Activated T-cell treated with anti-CD3 and anti-CD28 coated beads for 1 hour (primary cell): ENCODE measurements at places on chromosomes 7 and 10.

DNA sequence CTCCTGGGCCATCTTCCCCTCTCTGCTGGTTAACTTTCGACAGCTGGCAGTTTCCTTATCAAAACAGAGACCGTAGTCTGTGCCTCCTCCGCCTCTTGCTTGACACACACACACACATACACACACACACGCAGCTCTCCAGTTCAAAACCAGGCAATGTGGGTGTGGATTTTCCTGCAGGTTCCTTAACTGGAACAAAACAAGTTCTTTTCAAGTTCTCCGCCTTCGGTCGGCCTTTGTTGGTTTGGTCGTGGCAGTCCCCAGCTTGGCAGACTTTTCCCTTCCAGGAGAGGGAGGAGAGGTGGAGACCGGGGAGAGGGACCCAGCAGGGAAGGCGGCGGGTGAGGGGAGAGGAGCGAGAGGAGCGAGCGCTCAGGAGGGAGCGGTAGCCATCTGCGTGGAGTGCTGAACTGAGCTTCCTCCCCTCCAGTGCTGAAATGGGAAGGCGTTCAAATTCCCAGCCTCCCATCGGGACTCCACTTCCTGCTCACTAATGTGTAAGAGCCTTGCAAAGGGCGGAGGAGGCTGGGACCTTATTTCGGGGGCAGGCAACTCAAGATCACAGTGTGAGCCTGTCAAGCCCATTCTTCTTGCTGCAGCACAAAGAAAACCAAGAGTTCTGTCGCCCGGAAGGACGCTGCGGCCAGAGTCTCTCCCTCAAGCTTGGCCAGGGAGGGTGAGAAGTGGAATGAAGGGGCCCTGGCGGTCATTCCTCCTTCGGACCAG is 120.6 kb downstream of the PRPF18 start:
- no peak for DNase-seq

DNA sequence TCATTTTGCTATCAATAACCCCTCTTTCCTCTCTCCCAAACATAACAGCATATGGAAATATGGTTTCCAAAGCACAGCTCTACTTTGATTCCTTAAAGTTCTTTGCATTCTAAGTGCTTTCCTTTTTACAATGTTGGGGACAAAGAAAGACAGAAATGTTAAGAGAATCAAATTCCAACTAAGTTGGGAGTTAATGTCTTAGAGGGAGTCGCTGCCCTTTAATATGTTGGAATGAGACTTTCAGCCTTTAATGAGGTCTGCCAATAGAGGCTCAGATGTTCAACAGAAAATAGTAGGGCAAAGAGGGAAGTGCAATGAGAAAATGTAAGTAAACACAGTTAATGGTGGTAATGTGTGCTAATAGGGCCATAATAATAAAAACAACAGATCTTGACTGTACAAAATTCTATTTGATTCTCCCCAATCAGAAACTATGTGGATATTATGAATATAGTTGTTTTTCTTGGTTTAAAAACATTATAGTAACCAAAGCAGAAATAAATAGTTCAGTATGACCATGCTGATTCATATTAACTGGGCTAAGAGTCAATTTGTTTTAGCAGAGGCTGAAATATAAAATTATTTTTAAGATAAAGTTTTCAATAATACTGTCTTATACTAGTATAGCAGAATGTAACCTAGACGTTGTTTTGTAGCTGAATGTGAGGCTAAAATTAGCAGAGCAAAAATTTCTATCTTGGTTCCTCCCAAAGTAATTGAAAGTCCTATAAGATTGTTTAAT is 10.3 kb downstream of the HYCC1 start:
- DNase-seq, result no peak

- DNase-seq, result peak; percentile 85
These were observed 14.7 kb upstream of the MICALL2 start for GRCh38 chr7:1473864-1474512.

- DNase-seq, result no peak
These were observed 274.7 kb downstream of the GFRA1 start for GRCh38 chr10:115998301-115998700.

DNA sequence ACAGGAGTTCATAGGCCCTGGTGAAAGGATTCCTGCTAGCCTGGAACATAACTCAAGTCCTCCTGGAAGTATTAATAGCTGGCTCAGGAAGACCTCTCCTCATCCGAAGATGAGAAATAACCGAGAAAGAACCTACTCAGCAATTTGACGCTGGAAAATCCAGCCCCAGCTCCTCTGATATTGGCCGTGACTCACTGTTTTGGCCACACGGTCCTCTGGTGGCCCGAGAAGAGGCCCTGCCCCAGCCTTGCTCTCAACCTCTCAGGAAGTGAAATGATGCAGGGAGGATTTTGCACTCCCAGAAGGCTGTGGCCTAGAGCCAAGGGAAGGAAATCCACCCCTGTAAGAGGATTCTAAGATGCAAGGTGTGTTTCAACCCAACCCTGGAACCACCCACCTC is 121.6 kb downstream of the MTPAP start:
- DNase-seq, result no peak

- DNase-seq, result no peak
These were observed 63.6 kb upstream of the BMPER start for GRCh38 chr7:33841705-33842129.

DNA sequence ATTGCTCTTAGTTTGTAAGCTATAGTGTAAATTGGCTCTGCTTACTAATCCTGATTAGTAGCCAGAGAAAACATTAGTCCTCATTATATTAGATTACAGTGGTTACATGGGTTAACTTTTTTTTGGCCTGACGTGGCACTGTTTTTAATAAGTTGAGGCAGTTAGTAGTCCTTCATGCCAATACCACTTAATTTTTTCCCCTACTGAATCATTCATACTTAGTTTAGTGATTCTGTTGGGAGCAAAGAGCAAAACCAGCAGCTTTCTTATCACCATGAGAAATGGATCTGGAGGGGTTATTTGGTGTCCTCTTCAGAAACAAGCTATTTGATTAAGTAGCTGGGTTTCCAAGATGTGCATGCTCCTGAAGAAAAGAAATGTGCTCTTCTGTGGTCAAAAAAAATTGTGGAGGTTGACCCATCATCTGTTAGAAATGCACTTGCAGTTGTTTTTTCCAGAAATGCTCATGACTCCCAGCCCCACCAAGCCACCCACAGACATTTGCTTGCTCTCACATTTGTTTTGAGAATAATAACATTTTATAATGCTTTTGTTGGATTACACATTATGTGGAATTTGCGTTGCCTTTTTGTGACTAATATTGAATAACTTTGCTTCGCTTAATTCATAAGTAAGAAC is 258.5 kb downstream of the HDAC9 start:
- no peak for DNase-seq

DNA sequence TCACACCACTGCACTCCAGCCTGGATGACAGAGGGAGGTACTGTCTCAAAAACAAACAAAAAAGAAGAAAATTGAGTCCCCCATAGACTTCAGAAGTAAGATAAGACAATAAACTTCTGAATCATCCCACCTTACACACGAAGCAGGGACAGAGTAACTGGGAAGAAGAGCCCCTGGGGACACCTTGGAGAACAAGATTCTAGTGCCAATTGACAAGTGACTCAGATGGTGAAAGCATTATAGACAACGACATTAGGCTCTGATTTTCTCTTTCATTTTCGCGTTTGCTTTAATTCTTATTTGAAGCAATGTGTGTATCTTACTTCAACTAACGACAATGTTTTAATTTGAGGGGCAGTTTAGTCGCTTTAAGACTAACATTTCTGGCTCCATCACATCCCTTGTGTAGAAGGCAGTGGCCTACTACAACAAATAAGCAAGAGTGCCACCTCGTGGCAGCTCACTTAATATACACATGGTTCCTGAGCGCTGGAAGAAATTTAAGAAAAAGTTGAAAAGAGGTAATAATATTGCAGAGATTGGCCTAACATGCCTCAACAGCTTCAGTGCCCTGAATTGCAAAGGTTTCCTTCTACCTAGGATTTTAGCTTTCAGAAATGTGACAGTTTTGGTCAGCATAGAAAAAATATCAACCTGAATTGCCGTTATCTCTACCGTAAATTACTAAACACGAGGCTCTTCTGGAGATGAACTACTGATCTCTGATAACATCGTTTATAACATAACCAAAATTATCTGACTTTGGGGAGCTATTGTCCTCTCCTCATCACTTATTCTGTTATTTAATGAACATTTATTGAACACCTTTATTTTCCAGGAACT is 36.7 kb downstream of the ASNS start:
- DNase-seq, result peak; percentile 33

- DNase-seq, result peak; percentile 76
These were observed 163.6 kb downstream of the PIP4K2A start for GRCh38 chr10:22550732-22551131.

DNA sequence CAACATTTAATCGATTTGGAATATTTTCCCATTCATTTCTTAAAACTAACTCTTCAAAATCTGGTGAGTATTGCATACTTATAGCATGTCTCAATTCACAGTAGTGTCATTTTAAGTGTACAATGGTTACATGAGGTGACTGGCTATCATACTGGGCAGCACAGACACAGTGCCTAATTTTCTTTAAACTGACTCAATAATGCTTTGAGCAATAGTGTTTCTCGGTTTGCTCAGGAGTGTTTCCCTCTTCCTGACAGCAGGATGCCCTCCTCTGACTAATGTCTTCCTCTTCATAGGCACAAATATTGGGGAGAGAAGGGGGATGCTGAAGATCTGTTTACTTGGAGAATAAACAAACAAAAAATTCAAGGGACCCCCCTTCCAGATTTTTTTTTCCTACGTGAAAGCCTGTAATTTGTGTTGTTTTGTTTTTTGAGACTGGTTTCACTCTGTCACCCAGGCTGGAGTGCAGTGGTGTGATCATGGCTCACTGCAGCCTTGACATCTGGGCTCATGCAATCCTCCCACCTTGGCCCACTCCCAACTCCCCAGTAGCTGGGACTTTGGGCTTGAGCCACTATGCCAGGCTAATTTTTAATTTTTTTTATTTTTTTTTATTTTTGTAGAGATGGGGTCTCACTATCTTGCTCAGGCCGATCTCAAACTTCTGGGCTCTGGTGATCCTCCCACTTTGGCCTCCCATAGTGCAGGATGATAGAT is 2.2 kb downstream of the MRC1 start:
- DNase-seq, result no peak

GRCh38 chr7:148507787-148508186 is 82.8 kb upstream of the C7orf33 start:
- DNase-seq, result no peak

- DNase-seq, result no peak
These were observed 33.3 kb upstream of the NMT2 start for GRCh38 chr10:15201589-15202300.

GRCh38 chr7:50369143-50370026 is 64.9 kb downstream of the IKZF1 start:
- DNase-seq, result no peak

- no peak for DNase-seq
These were observed 1.7 kb downstream of the ZFYVE27 start for GRCh38 chr10:97738616-97739015.

DNA sequence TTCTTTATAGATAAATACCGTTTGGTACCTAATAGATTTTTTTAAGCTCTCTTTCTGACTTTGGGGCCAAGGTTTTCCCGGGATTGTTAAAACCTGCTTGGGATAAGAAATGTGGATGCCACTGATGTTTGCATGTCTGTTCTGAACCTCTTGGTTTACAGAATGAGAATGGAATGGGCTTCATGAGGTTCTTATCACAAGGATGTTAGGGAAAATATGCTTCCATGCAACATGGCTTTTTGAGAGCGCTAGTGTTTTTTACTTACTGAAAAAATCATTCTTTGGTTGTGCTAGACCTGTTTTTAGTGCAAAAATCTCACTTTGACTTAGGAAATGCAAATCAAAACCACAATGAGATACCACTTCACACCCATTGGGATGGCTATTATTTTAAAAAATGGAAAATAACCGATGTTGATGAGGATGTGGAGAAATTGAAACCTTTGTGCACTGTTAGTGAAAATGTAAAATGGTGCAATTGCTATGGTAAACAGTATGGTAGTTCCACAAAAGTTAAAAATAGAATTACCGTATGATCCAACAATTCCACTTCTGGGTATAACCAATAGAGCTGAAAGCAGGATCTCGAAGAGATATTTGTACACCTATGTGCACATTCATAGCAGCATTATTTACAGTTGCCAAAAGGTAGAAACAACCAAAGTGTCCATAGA is 38.9 kb downstream of the TSPAN14 start:
- DNase-seq, result no peak

- no peak for DNase-seq
These were observed 100.1 kb downstream of the BTRC start for GRCh38 chr10:101453791-101454718.

GRCh38 chr7:69060516-69060915 is 537.8 kb upstream of the AUTS2 start:
- no peak for DNase-seq

DNA sequence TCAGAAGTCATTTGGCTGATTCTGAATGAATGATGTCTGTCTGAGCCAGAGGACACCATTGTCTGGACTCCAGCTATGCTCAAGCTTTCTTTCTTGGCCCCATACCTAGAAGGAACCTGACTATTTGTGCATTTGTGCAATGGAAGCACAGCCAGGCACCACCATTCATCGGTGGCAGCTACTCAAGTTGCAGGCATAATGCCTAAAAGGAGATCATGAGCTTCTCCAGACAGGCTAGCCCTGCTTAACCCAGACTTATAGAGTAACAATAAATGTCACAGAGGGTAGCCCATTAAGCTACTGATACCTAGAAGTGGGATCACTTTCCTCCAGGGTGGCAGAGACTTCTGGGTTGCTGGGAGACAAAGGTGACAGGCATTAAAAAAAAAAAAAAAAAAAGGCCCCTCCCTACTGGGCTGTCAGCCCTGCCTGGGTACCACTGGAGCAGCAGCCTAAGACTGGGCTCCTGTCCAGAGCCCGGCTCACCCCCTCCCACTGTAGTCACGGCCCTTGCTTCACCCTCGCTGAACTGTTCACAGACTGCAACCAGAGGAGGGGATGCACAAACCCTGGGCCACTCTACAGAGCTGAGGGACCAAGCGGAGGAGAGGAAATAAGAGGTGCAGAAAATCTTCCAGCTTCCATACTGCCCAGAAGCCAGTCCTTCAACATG is 75.4 kb upstream of the ATP6V0A4 start:
- no peak for DNase-seq

DNA sequence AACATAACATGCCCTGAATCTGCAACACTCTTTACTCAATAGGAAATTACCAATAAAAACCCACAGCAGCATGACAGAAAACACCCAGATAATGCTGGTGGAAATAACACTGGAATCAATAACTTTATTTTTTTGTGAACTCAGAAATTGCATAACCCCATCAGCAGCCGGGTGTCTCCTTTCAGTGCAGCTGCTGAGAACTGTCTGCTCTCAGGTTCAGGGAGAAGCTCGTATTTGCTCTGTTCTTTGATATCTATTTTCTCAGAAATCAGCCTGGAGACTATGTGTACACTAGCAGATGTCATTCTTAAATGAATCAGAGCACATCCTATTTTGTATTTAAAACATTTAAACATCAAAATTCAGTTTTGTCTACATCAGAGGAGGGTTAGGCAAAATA is 506.0 kb downstream of the POM121L12 start:
- DNase-seq, result no peak

DNA sequence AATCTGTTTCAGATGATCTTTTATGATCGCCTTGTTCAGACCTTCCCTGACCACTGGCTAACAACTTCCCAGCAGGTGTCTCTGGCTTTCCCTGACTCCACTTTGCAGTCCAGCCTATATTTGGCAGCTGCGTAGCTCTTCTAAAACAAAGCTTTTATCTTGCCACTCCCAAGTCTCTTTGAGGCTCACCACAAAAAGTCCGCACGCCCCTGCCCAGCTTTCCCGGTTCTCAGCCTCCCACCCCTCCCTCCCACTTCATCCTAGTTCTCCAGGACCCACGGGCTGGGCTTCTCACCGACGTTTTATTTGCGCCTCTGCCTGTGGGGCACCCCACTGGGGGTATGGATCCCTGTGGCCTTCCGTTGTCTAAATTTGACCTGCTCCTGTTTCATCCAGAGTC is 58.9 kb upstream of the USP6NL start:
- DNase-seq, result no peak
